Stimulated activated CD4-positive, alpha-beta T cell treated with anti-CD3 and anti-CD28 coated beads, Interleukin-4, amount 100 ng/mL, for 4 hours (primary cell): ENCODE measurements at places on chromosomes 2 and 18.

GRCh38 chr2:68662466-68662865 lies 19.1 kb downstream of the PROKR1 start:
- no peak for DNase-seq

DNA sequence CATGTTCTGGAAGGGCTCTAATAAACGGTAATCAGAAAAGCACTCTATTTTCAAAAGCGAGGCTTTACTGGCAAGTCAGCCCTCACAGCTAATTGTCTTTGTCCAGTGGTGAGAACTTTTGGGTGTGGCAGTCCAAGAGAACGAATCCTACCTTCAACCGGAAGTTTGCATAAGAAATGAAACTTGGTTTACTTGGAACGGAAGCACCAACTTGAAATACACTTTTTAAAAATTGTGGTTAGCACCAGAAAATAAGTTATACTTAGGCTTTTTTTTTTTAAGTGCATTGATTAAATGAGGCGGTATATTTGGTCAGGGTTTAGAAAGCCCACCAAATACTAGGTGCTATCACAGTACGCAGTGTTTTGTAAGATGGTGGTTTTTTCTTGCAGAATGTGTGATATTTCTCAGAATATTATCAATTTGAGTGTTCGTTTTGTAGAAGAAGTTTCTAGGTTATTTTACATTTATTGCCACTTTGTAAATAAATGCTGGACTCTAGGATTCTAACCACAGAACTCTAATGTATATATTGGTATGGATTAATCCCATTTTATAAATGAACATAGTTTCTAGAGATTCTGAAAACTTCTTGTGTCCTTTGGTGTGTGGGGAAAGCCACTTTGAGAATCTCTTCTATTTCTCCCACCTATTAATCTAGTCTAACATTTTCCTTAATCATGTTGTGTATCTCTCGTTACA lies 1.2 kb downstream of the MYL12A start:
- DNase-seq, result no peak

DNA sequence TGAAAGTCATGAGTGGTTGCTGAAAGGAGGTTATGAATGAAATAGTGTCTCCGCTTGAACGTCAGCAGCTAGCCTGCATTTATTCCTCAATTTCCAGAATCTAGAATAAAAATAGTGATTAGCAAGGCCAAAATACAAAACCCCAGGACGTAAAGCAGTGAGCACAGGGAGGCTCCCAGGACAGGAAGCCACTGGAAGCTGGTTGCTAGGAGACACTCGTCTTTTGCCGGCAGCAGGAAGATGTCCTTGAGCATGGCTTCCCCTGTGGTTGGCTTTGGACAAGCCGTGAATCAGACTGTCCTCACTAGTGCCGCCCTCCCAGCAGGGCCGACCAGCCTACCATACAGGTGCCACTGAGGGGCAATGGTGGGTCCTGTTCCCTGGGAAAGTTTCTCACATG lies 374.4 kb downstream of the MTX2 start:
- DNase-seq, result no peak

GRCh38 chr2:72985891-72986683 lies 68.8 kb downstream of the EMX1 start:
- no peak for DNase-seq

DNA sequence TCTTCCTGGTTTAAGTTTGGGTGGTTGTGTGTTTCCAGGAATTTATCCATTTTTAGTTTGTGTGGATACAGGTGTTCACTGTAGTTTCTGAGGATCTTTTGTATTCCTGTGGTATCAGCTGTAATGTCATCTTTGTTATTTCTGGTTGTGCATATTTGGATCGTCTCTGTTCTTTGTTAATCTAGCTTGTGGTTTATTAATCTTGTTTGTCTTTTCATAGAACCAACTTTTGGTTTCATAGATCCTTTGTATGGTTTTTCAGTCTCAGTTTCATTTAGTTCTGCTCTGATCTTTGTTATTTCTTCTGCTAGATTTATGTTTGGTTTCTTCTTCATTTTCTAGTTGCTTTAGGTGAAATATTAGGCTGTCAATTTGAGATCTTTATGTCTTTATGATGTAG lies 202.4 kb upstream of the ZSWIM2 start:
- DNase-seq, result no peak

DNA sequence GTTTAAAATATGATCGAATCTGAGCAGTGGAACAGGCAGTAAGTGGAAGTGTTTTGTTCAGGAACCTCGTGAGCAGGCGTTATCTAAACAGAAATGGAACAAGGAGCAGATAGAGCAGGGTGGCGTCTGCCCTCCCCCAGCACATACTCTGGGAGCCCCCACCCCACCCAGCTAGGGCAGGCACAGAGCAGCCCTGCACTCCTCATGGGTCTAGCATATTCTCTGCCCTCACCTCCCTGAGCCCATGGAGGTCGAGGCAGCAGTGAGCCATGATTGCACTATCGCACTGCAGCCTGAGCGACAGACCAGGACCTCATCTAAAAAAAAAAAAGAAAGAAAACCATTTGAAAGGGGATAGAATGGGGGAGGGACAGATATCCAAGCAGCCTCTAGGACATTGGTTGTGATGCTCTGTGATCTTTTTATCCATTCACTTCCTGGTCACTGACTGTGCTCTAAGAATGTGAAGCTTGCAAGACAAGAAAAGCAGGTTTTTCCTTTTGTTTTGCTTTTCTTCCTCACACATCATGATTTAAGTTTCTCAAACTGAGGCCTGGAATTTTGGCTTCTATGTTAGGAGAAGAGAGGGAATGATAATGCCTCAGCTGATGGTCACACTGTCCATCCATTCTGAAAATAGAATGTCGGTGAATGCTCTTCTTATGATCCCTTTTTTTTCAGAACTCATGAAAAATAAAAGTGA lies 3.1 kb downstream of the MLPH start:
- no peak for DNase-seq

- DNase-seq, result no peak
Observed at GRCh38 chr2:39377226-39377939, 59.7 kb downstream of the MAP4K3 start.

DNA sequence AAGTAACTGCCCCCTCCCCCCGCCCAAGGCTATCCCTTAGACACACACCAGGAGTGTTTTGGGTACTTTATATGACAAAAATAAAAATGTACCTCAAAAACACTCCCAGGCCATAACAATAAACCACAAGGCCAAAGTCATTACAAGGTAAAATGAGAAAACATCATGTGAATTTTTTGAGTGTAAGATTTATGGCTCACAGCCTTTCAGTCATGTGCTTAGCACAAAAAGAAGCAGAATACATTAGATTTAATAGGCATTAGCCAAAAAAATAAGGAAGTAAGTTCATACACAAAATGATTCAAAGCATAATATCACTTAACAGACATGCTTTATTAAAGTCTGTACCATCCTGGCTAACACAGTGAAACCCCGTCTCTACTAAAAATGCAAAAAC lies 103.7 kb downstream of the CACNB4 start:
- no peak for DNase-seq

GRCh38 chr2:130805613-130806012 lies 31.1 kb upstream of the ARHGEF4 start:
- no peak for DNase-seq

DNA sequence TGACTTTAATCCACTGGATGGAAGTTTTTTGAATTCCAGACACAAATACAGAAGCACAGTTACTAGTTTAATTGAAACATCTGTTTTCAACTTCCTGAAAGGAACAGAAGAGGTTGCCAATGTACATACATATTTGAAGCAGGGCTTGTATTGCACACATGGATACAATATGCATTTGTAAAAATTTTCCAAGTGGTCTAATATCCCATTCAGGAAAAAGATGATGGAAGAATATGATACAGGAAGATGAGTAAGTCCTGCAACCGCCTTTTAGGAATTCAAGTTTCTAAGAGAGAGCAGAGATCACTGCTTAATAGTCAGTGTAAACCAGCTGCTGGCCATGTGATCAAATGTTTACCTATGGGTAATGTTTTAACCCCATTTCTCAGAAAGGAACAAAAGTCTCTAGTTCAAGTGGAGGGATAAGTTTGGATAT lies 265.4 kb downstream of the TRIB2 start:
- DNase-seq, result no peak

DNA sequence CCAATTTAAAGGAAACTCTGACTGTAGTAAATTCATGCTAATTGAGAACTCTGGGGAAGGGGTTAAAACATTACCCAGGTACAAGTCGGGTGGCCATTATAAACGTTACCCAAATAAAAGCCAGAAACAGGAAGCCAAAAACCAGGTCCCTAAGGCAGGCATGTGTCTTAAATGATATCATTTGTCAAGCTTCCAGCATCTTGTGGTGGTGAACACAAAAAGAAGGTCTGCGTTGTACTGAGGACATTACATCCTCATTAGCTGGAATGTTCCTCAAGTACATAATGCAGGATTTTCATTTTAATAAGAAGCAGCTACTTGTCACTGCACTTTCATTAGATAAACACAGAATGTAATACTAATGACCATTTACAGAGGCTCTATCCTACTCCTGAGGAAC lies 10.9 kb downstream of the PTGR3 start:
- no peak for DNase-seq

GRCh38 chr18:23136326-23137096 lies 1.2 kb downstream of the CABLES1 start:
- no peak for DNase-seq

DNA sequence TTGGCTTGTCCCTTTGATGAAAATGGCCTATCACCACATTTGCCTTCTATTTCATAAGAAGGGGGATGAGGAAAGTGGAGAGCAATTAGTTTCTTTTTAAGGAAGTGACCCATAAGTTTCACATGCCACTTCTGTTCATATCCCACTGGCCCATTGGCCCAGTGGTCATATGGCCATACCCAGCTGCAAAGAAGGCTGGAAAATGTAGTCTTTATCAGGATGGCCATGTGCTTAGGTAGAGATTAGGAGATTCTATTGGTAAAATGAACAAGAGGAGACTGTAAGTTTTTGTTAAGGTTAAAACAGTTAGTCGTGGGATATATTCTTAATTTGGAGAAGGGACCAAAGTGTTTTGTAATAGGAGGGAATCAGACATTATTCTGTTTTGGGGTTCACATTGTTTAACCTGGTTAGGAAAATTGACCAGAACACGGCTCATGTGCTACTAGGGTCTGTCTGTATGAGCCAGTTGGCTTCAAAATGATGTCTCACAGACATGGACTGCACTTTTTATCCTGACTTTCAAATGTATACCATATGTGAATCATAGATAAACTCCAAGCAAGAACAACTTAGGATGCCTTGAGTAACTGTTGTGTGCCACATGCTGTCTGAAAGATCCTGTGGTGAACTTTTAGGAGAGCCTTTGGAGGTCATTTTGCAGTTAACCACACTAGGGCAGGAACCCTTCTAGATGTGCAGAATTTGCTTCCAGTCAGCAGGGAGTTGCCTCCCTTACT lies 17.3 kb downstream of the PLCL1 start:
- no peak for DNase-seq

GRCh38 chr2:152405206-152406118 lies 70.5 kb downstream of the FMNL2 start:
- no peak for DNase-seq

GRCh38 chr2:134181219-134181618 lies 72.7 kb upstream of the MGAT5 start:
- DNase-seq, result no peak

GRCh38 chr2:40357667-40358066 lies 94.2 kb downstream of the SLC8A1 start:
- no peak for DNase-seq
